A549 treated with Mapracorat at 1 μM for 4 hours (cell line): ENCODE measurements at places on chromosomes 16 and 17. TPM values are rescaled to one million over a fixed set of nuclear protein-coding genes. Genes with fewer than 3 reads are reported as not detected.

ODAD4 gene
- 1.2 to 1.8 TPM (median 1.4 TPM) in 5 replicates for total RNA-seq

HOXB4 gene
- 0.06 to 0.21 TPM (median 0.14 TPM) in 5 replicates for total RNA-seq

CACNG5 gene
- total RNA-seq = 0.13 TPM in 1 of 5 replicates, not detected in the others

ENO3 gene
- total RNA-seq = 45.6 to 55.1 TPM (median 48.1 TPM) in 5 replicates

RTN4RL1 gene
- 8.4 to 11.6 TPM (median 9.8 TPM) in 5 replicates for total RNA-seq
